ENCODE measurements at places on chromosomes 3 and 15.
A peak's percentile ranks its signal among the peaks of the same experiment; 100 is the strongest.

DNA sequence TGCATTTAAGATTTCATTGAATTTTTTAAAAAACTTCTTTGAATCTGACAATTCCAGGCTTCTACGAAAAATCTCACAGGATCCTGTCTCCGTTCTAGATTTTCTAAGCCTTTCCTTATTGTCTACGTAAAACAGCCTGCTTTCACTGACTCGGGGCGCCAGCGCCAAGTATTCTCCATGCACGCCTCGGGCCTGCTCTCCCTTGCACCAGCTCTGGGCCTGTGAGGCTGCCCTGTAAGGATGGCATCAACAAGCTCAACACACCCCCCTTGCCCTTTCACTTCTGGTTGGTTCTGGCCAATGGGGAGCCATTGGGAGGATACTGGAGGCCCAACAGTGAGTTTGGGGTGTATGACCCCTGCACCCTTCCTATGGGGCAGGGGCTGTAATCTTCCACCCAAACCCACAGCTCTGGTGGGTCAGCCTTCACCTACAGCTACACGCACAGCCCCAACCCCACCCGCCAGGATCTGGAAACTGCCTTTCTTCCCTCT is 47.8 kb downstream of the SLC41A3 start:
- DNase-seq, result no peak

DNA sequence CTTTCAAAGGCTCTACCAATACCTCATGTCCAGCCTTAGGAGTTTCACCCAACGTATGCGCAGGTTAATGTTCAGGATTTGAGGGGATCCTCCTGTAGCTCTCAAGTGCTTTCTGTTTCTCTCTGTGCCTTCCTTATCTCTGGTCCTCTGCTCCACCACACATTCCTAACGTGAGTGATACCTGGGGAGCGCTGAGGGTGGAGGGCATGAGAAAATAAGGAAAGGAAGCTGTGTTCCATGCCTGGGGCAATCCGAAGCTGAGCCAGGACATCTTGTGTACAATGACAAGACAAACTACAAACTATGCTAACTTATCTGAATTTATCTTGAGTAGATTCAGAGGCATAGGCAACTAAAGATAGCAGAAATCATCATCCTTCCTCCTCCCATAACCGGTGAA is 136.4 kb downstream of the SST start:
- no peak for DNase-seq

DNA sequence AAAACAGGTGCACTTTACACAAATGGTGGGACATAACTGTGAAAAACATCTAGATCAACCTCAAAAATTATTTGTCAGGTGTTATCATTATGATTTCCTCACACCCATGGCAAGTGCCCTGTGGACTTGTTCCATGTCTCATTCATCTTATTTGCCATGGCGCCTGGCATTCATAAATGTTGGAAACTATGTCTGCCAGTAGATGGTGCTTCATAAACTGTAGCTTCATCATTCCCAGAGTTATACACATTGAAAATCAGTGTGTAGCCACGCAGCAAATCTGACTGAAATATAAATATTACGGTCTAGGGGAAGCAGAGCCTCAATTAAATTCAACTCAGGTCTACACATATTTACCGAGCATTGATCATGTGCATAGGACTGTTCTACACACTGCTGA is 90.7 kb downstream of the IMPG2 start:
- no peak for DNase-seq

DNA sequence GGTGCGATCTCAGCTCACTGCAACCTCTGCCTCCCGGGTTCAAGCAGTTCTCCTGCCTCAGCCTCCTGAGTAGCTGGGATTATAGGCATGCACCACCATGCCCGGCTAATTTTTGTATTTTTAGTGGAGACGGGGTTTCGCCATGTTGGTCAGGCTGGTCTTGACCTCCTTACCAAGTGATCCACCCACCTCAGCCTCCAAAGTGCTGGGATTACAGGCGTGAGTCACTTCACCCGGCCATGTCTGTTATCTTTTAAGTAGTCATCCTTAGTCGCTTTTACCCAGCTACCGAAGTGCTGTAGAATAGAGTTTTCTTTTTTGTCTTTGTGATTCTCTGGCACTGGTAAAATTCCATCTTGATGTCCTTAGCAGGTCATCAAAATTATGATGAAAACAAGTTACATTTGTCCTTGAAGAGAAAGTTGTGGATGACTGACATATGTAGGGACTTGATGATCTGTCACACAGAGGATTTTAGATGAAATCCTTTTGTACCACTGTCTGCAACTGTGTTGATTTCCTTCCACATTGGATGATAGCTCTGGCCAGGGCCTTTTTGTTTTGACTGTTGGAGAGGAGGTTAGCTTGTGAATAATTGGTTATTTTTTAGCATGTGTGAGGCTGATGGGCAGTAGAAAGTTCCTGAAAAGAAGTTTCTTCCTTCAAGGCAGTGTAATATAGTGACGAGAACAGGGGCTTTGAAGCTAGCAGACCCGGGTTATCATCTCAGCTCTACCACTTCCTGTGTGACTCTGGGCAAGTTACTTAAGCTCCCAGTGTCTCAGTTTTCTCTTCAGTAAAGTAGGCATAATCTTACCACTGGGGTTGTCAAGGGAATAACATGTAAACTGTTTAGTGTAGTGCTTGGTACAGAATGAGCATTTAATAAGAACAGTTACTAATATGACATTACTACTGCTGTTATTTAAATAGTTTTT is 18.8 kb downstream of the ATG7 start:
- DNase-seq, result no peak

GRCh38 chr3:33799202-33799551 is 747 bp downstream of the PDCD6IP start:
- DNase-seq, result no peak

DNA sequence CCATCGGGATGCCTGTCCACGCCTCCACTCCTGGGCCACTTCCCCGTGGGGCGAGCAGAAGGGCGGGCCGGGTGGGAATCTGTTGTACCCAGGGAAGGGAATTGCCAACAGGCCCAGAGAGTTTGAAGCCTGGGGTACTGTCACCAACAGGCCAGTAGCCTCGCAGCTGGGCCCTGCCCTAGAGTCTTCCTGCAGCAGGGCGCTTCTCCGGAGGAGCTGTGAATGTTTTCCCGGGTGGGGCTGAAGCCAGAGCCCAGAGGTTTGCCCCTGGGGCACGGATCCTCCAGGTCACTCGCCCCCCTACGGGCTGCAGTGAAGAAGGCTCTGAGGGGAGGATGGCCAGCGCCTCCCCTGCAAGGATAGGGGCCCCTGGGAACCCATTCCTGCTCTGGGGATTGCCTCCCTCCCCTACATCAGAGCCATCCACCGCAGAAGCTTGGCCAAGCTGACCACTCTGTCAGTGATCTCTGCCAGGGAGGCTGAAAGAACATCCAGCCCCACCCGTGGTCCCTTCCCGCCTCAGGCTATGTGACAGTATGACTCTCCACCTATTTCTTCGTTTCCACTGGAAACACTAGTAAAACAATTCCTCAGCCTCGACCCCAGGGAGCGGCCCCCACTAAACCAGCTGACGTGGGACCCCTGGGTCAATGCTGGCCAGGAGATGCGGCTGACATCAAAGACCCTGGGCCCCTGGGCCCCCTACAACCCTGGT is 16.8 kb downstream of the CIDEC start:
- no peak for DNase-seq

GRCh38 chr15:71743861-71744382 is 66.4 kb upstream of the NR2E3 start:
- peak; percentile 1 for DNase-seq

DNA sequence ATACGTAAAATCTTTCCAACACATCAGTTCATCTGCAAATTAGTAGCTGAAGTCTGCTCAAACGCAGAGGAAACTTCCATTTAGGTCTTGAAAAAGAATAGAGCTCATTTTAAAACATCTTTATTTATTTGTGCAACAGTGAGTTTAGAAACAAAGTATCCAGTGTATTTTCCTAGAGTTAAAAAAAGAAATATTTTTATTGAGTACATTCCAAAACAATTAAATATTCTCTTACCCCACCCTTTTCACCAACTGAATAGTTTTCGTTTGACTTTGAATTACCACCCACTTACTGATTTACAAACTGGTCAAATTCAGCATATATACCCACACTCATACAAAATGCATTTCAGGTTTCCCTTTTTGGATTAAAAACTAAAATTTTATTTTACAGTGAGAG is 104.7 kb downstream of the ZBTB20 start:
- no peak for DNase-seq

GRCh38 chr15:74461847-74462511 is 1.0 kb upstream of the UBL7 start:
- no peak for DNase-seq

GRCh38 chr3:149605902-149606301 is 51.9 kb downstream of the WWTR1 start:
- DNase-seq, result no peak

DNA sequence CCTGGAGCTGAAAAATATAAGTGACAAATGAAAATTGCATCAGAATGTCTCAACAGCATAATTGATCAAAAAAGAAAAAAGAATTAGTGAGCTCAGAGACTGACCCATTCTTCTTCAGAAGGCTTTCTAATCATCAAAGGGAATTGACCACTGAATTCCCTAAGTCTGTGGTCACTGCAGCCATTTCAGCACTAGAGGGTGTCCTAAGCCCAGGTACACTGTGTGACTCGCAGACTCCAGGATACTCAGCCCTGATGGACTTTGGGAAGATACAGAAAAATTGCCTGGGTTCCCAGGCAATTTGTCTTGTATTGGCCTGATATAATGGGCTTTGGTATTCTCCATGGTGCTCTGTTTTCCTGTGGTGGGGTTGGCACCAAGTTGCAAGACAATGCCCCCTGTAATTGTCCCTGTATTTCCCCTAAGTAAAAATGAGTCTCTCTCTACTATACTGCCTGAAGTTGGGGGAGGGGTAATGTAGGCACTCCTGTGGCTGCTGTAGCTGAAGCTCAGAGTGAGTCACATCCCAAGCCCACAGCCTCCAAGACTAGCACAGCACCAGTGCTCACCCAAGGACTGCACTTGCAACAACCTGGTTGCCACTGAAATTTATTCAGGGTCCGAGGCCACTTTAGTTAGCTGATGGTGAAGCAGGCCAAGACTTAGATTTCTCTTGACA is 256.0 kb upstream of the STAC start:
- no peak for DNase-seq

DNA sequence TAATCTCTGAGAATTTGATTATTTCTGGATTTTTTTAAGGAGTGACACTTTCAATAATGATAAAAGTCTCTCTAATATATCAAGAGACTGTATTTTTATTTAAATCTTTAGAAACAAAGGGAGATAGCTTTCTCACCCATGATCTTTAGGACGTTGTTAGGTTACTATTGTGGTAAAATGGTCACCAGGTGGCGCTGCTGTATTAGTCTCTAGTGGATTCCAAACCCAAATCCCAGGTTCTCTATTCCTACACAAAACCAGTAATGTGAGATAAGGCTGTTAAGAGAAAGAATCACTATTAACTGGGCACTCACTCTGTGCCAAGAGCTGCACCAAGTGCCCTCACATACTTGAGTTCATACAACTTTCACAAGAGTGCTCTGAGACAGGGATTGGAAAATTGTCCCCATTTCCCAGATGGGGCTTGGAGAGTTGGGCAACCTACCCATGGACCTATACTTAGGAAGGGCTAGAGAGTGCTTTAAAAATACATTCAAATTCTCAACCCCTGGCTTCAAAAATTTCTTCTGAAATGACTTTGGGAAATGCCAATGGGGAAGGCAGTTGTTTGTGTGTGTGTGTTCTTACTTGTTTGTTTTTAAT is 593.4 kb upstream of the TGFBR2 start:
- peak; percentile 66 for DNase-seq

DNA sequence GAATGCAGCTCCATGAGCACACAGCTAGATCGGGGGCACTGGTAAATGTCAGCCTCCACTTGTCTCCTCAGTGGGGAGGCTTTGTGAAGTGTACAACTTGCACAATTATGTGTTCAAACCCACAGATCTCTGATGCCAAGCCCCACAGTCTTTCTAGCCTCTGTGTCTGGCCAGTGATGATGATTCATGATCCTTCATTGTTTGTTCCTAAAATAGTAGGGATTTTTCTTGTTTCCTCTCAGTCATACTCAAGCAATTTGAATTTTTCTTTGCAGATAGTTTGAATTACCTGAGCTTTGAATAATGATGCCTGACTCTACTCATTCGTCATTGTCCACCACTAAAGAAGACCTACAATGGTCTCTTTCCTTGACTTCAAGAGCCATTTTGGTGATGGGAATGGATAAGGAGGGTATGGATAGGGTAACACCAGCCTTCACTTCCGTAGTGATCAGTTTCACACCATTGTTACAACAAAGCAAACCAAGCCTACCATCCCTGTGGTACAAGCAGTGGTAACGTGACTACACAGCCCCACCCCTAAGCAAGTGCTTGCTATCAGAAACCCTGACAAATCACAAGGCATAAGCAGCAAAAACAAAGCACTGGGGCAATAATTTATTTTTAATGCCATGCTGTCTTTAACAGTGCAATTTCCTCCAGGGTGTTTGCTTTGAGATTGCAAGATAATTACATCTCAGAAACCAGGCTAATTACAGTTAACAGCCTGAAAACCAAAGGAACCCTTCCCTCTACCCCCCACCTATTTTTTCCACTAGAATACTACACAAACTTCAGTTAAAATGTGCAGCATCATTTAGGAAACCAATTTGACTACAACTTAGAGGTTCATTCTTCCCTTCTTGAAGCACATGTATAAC is 114.1 kb upstream of the PPP2R3A start:
- DNase-seq, result peak; percentile 80

DNA sequence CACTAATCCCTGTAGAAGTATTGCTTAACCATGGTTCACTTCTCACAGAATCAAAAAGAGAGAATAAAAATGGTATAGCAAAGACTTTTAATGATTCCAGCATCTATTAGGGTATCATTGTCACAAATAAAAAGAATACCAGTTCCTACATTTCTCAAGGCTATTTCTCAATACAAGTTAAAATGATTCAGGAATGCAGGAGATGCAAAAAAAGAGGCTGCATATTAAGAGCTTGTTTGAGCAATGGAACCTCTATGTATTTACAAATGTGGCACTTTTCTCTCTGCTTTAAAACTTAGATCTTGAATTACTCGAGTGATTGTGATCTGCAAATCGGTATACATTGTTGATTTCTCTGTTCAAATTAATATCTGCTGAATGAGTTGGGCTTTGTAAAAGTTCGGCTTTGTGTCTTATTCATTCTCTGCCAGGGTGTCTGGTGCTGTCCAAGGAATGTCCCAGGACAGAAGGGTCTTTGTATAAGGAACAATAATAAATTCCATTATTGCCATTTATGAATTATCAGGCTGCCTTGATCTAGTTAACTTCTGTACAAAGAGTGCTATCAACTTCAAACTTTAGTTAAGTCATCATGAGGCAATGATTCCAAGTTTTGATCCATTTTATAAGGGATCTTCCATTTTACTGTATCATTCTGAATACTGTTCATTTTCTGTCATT is 364.2 kb downstream of the RBMS3 start:
- no peak for DNase-seq

DNA sequence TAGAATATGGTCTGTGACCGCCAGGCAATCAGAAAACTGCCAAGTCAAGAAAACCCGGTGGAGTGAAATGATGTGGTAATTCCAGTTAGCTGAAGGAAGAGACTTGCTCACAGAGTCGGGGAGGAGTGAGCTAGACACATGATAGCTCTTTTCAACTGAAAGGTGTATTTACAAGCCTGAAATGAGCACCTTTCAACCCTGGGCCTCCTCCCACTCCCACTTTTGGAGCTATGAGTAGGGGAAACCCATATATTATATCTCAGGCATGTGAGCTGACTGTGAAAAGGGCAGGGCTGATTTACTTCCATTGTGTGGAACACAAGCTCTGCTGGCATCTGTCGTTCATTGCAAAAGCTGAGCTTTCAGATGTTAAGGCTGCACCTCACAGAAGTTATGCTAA is 960.2 kb downstream of the TUSC7 start:
- DNase-seq, result peak; percentile 87

Data from NCI-H2227 treated with DMSO at 0.1 percent for 48 hours (cell line).